ENCODE measurements at places on chromosomes 2 and 18. TPM values are rescaled to one million over a fixed set of nuclear protein-coding genes. Genes with fewer than 3 reads are reported as not detected.

The CSRNP3 gene
- total RNA-seq, result 3.0 TPM

The RAB6C gene
- total RNA-seq, result not detected

The STAMBP gene
- total RNA-seq, result 24.1 TPM

The ZSCAN30 gene
- 21.7 TPM for total RNA-seq

The MC4R gene
- not detected for total RNA-seq

The CDK15 gene
- total RNA-seq, result 16.0 TPM

The IL1F10 gene
- not detected for total RNA-seq

The C2orf78 gene
- not detected for total RNA-seq

Data from smooth muscle cell of trachea (primary cell).